ENCODE measurements at places on chromosomes 6 and 20.
A peak's percentile ranks its signal among the peaks of the same experiment; 100 is the strongest.

GRCh38 chr6:16909658-16910360 is 148.5 kb upstream of the ATXN1 start:
- no peak for DNase-seq

DNA sequence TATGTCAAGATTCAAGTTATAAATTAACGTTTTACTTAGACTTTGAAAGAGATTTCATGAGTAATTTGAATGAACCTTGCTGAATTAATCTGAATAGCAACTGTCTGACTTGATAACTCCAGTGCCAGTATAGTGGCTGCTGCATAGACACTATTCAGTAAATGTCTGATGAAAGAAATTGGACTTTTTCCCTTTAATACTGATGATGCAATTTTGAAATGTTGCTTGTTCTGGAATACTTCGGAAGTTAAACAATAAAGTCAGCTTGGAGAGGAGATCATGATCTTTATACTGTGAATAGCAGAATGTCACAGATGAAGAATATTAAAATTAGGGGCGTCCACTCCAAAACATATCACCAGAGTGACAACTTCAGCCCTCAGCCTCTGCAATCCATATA is 3.6 kb upstream of the PGBD1 start:
- DNase-seq: no peak

- DNase-seq: no peak
Observed at GRCh38 chr6:22364306-22364705, 67.5 kb upstream of the PRL start.

- no peak for DNase-seq
Observed at GRCh38 chr6:45302832-45303231, 25.3 kb upstream of the RUNX2 start.

DNA sequence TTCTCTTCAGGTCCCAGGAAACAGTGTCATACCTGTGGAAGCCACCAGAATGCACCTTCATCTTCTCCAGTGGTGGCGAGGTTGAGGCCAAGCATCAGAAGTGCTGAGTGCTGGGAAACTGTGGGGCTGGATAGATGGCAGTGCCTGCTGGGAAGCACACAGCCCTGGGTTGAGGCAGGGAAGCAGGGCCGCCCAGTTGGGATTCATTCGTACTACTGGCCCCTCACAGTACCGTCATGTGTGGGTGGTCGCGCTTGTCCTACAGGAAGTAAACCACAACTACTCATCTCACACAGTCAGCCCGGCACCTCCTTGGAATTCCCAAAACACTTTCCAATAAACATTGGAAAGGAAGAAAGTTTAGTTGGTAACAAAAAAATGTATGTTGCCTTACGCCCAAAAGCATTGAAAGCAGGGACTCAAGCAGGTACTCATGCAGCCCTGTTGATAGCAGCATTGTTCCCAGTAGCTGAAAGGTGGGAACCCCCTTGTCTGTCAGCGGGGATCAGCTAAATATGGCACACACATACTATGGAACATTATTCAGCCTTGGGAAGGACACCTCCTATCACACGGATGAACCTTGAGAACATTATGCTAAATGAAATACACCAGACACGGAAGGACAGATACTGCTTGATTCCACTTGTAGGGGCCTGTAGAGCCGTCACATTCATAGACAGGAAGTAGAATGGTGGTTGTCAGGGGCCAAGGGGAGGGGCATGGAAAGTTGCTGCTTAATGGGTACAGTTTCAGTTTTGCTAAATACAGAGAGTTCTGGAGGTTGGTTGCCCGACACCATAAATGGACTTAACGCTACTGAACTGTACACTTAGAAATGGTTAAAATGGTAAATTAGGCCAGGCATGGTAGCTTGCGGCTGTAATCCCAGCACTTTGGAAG is 162.7 kb downstream of the MTHFD1L start:
- DNase-seq: no peak

DNA sequence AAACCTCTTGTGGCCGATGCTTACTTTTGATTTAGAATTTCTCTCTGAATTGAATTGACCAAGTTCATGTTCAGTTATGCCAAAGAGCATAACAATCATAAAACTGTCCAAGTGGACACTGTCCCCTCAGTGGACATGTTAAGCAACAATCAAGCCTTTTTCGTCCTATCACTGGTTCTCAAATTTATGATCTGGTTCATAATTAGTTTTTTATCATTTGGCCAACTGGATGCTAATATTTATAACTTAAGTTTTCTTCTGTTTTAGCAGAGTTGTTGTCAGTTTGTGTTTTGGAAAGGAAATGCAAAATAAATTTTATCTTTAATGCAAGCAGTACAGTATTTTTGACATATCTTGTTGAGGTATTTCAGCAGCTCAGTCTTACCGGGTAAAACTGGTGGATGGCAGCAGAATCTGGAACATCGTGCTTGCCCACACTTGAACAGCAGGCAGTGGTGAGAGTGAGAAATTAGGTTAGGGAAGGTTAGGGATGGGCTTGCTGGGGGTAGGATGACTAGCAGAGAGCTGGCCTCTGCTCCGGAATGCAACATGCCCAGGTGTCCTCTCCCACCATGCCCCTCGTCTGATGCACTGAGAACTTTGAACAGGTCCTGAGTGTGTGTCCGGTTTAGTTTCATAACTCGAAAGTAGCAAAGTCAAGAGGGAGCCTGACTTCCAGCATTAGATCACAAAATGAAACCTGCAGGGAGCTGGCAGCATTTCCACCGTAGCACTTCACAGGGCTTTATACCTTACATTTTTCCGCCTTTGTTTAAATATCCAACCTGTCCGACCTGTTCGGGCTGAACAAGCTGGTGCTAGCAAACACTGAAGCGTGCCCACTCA is 93.1 kb downstream of the RREB1 start:
- no peak for DNase-seq

- DNase-seq: peak; percentile 87
Observed at GRCh38 chr6:43021270-43022047, at the start of gene RRP36. Gene RRP36 (plus strand): TSS chr6:43021623. CDS start chr6:43021655, 32 bp downstream.

GRCh38 chr6:16180696-16181438 is 52.0 kb downstream of the MYLIP start:
- no peak for DNase-seq

DNA sequence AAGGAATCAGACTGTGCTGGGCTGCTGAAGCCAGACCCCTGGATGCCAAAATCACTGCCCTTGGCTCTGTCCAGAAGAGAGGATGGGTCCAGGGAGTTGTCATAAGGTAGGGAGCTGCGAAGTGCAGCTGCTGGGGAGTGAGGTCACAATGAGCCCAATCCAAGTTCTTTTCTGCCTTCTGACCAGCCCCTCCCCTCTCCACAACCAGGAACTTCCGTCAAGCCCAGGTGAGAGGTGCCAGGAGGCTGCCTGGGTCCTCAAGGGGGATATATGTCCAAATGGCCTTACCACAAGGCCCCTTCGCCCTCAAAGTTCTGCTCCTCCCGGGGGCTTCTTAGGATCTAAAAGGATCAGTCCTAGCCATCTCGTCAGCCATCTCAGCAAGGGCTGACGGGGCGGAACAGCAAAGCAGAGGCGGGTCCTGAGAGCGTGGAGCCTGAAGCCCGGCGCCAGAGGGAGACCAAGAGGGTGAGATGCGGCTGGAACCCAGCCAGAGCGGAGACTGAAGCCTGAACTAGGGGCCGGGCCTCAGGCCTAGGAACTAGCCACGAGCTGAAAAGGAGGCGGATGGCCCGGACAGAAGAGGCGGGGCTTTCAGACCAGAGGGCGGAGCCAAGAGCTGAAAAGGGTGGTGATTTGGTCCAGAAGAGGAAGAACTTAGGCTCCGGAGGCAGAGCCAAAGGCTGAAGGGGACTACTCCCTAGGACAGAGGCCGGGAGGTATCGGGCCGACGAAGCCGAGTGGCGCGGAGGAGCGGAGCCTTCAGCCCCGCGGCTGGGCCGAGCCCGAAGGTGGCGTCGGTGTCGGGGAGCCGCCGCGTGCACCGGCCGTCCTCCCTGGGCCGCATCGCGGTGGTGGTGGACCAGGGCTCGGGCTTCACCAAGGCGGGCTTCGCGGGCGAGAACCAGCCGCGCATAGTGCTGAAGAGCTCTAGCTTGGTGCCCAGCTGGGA is at the start of gene ACTL10:
Gene ACTL10, plus strand, starts transcription at position 651 of the 952 bp plus-strand sequence. CDS start 555 bp downstream, outside the sequence.
- DNase-seq: peak; percentile 94

GRCh38 chr6:11711003-11711983 is 67.3 kb downstream of the ADTRP start:
- no peak for DNase-seq
